ENCODE measurements at places on chromosomes 6 and 20.

GRCh38 chr20:45293041-45294002 is 13.3 kb upstream of the RBPJL start:
- DNase-seq: peak; percentile 66

GRCh38 chr6:139126255-139126654 is 8.6 kb upstream of the HECA start:
- no peak for DNase-seq

- peak; percentile 2 for DNase-seq
These were observed 260.1 kb downstream of the BTBD3 start for GRCh38 chr20:12177657-12178293.

DNA sequence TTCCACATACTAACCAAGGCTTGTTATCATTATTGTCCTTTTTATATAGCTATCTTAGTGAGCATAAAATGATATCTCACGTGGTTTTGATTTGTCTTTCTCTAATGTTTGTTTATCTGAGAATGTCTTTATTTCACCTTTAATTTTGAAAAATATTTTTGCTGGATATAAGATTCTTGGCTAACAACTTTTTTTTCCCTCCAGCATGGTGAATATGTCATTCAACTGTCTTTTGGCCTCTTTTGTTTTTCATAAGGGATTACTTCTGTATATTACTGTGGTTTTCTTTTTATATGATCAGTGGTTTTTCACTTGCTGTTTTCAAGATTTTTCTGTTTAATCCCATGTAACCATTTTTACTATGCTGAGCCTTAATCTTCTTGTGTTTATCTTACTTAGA is 141.0 kb downstream of the GRM1 start:
- DNase-seq: no peak

GRCh38 chr20:41432746-41433145 is 66.1 kb upstream of the EMILIN3 start:
- no peak for DNase-seq

GRCh38 chr20:14764511-14765369 is 427.3 kb upstream of the FLRT3 start:
- no peak for DNase-seq

DNA sequence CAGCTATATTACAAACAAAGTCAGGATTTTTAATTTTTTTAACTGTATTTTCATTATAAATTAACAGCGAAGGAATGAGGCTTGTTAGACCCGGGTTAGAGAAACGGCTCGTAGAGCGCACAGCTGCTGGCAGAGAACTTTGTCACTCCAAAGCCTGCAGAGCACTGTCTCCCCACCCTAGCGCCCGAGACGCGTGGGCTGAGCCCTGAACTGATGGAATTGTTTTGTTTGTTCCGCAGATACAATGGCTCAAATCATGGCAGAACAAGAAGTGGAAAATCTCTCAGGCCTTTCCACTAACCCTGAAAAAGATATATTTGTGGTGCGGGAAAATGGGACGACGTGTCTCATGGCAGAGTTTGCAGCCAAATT is 810 bp downstream of the LAMP5 start:
- DNase-seq: no peak

DNA sequence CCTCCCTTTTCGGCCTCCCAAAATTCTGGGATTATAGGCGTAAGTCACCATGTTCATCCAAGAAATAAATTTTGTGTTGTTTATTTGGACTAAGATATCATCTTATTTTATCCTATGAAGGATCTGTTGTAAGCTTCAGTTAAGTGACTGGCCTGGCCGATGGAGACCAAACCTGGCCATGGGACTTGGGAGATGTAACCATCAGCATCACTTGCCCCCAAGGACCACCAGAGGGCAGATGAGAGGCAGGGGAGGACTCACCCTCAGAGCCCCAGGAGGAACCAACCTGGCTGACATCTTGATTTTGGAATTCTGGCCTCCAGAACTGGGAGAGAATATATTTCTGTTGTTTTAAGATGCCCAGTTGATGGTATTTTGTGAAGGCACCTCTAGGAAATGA is 266.7 kb downstream of the CDH26 start:
- DNase-seq: no peak

GRCh38 chr6:1605893-1606779 is 3.6 kb upstream of the FOXC1 start:
- no peak for DNase-seq

- DNase-seq: peak; percentile 77
These were observed 17.5 kb downstream of the PPARD start for GRCh38 chr6:35359744-35360348.

DNA sequence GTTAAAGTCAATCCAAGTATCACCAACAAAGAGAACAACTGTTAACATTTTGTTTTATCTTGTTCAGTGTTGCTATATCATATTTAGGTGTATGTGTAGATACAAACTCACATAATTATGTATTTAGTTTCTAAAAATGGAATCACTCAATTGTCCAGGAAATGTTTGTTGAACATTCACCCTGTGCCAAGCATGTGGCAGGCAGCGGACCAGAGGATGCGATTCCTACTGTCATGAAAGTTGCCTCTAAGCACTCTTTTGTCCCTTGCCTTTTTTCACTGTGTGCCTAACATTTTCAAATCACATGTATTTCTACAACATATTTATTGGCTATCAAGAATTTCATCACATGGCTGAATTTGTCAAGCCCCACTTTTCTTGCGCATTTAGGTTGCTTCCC is 16.9 kb upstream of the TGM2 start:
- DNase-seq: no peak

- peak; percentile 43 for DNase-seq
These were observed 380.2 kb downstream of the LAMA2 start for GRCh38 chr6:129263176-129263575.

DNA sequence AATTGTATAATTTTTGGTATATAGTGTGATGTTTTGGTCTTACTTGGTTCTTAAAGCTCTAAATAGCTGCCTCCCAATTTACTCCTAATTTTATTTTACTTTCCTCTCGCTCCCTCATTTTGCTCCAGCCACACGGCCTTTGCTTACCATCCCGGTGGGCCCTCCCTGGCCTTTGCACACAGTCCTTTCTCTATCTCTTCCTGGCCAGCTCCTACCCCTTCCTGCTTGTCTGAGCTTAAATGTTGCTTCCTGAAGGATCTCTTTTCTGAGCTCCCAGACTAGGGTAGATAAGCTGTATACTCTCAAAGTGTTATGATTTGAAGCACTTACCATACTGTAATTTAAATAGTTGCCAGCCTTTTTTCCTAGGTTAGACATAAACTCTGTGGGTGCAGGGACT is 121.7 kb downstream of the UTRN start:
- no peak for DNase-seq

GRCh38 chr6:75762063-75762462 is 13.0 kb downstream of the MYO6 start:
- no peak for DNase-seq

DNA sequence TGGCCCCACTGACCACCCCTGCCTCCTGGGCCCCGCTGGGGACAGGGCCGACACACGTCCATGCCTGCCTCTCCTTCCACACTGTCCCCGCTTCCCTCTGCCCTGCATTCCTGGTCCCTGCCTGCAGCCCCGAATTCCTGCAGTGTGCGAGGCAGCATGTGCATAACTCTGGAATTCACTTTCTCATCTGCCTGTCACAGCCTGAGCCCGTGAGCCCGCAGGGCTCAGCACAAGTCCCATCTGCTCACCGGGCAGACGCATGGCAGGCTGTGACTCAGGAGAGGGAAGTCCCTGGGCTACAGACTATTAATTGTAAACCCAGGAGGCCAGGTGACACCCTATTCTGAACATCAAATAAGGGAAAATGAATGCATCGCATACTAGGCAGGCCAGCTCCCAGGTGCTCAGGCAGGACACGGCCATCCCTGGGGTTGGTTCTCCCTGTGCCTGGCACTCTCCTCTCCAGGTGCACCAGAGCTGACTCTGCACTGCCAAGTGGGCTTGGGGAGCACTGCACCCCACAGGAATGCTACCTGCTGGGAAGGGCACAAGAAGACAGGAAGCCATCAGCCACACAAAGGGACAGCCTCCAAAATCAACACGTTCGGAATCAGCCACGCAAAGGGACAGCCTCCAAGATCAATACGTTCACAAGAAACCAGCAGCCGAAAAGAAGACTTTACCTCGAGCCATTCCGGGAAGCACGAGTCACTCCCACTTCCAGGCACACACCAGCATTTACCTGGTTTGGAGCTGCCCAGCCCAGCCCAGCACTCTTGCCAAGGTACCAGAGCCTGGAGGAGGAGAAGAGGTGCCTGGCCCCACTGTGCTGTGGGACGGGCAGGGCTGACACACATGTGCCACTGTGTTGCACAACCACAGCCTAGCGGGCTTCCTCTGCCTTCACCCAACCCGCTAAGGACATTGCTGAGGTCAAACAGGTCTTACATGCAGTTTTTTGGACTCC is 65.9 kb downstream of the DLL1 start:
- DNase-seq: no peak

- DNase-seq: no peak
These were observed 246.8 kb upstream of the EXOC2 start for GRCh38 chr6:939526-940252.

GRCh38 chr6:165621940-165622339 is 41.1 kb downstream of the PDE10A start:
- DNase-seq: no peak

- no peak for DNase-seq
These were observed 5.3 kb downstream of the MMUT start for GRCh38 chr6:49457771-49458170.

- no peak for DNase-seq
These were observed 170.6 kb upstream of the THBS2 start for GRCh38 chr6:169424149-169424804.

GRCh38 chr6:158064725-158065251 is 83.1 kb downstream of the SYNJ2 start:
- DNase-seq: no peak

DNA sequence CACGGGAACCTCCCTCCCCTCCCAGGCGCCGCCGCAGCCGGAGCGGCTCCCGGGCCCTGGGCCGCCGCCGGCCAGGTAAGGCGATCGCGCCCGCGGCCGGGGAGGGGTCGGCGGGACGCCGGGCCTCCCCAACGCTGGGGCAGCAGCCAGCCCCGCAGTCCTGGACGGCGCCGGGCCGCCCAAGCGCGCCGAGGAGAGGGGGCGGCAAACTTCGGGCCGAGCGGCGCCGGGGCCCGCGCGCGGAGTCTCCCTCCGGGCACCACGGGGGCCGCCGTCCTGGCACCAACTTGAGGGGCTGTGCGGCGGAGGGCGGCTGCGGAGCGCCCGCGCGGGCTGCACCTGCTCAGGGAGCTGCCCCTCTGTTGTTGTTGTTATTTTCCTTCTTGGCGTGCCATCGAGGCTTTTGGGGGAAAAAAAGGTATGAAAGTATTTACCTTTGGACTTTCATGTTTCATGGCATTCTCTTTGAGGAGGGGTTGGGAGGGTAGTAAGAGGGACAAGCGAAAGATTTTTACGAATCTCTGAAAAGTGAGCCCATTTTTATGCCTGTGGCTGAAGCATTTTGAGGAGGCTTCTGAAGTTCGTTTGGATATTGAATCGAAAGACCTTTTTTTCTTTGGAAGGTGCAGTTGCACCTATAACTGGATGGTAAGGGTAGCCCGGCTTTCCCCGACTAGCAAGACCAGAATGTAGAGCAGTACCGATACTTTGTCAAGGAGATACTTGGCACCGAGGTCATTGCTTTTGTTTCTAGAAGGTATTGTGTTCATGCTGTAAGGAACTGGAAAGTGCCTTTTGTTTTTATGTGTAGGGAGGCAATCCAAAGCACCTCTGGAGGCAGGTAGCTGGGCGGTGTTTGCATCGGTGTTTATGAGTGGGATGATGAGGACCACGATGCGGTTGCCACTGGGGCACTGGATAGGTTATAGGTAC is at the start of gene RNF182:
RNF182 (plus strand) TSS at position 4 of the 933 bp plus-strand sequence. CDS start 52,168 bp downstream, outside the sequence.
- no peak for DNase-seq

Data from midbrain (tissue), 1 donor.